ENCODE measurements at places on chromosomes 1 and 21. TPM values are rescaled to one million over a fixed set of nuclear protein-coding genes. Genes with fewer than 3 reads are reported as not detected.
A peak's percentile ranks its signal among the peaks of the same experiment; 100 is the strongest.

Gene FMN2
- polyA plus RNA-seq: not detected

Gene ADSS2
- polyA plus RNA-seq: 19.3 TPM

Gene CFAP74
- 0.01 TPM for polyA plus RNA-seq

Gene GUCA2A
- not detected for polyA plus RNA-seq

DNA sequence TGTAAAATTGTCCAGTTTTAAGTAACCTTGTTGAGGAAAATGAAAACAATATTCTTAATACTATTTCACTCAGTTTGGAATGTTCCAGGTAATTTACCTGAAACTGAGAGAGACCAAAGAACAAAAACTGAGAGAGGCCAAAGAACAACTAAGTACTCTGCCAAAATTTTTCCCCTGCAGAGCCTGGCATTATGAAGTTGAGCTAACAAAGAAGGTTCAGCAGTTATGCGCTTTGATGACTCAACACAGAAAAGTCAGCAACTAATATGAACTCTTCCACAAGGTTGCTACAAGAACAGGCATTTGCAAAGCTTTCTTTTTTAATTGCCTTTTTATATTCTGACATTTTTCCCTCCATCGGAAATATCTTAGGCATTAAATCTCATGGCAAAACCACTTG lies 270.9 kb downstream of the CHRM3 start:
- DNase-seq: no peak

DNA sequence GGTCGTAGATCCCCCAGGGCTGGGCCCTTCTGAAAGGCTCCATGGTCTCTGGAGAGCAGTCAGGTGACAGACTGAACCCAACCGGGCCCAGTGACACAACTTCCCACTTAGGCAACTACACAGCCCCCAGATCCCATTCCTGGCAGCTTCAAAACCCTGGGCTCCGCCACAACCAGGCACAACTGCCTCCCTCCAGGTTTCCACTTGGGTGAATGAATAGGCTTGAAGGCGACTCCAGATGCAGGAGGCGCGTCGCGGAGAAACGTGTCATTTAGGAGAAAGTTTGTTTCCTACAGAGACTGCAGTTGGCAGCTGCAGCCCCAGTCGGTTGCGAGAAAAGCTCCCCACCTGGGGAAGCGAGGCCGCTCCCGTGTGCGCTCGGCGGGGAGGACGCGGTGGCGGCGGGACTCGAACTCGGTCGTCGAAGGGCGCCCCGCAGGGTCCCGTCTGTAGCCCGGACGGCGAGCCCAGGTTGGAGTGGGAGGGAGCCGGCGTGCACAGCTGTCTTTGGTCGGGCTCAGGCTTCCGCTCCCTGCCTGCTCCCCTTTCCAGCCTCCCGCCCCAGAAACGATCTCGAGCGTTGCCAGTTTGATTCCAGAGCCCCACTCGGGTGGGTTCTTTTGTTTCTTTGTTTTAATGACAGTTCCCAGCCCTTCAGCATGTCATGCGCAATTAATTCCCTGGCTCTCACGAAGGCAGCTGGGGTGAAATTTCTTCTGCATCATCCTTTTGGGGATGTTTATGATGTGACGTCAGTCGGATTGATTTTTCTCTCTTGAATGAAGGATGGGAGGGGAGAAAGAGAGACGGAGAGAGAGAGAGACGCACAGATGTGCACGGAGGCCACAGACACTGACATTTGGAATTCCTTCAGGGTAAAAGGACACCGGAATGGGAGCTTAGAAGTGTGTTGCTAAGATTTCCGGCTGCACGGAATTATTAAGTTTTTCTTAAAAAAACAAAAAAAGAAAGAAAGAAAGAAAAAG lies 862 bp upstream of the SGIP1 start:
- peak; percentile 25 for DNase-seq

DNA sequence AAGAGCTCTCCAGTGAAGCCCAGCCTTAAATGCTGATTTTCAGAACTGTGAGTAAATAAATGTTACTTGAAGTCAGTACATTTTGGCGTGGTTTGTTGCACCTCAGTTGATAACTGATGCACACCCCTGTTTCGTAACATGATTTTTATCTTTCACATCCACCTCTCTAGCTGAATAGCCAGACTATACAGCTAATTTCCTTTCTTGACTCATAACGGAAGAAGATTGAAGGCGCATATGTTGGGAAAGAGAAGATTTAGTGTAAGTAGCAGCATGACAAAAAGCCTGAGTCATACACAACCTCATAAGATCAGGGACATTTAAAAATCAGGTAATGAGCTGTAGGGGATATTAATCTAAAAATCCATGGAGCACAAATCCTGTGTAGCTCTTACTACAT lies 716.2 kb upstream of the ZP4 start:
- peak; percentile 77 for DNase-seq

- no peak for DNase-seq
Observed at GRCh38 chr1:50352428-50352827, 70.8 kb downstream of the DMRTA2 start.

DNA sequence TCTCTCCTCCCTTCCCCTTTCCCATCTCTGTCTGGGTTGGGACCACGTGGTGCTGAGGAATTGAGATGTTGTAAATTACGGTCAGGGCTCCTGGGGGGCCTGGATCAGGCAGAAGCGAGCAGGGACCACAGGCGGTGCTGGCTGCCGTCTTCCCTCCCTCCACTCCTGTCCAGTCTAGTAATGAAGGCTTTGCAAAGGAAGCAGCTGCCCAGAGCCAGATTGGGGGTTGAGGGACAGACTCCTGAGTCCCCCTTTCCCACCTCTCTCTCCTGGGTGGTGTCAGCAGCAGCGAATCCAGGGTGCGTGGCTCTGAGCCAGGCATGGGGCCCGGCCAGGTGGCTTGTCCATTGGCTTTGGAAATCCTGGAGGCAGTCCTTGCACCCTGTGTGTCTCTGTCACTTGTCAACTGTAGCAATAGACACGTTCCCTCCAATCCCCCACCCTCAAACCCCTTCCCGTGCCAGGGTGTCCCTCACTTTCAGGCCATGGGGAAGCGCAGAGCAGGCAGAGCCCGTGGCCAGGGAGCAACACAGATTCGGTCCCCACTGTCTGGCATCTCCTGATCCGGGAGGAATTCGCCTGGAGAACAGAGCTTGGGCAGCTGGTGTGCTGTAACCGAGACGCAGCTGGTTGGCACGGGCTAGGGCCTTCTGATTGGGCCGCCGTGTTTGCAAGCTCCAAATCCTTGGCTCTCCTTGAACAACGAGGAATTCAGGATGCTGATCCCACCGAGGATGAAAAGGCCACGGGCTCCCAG lies 64.8 kb upstream of the WNT4 start:
- no peak for DNase-seq

DNA sequence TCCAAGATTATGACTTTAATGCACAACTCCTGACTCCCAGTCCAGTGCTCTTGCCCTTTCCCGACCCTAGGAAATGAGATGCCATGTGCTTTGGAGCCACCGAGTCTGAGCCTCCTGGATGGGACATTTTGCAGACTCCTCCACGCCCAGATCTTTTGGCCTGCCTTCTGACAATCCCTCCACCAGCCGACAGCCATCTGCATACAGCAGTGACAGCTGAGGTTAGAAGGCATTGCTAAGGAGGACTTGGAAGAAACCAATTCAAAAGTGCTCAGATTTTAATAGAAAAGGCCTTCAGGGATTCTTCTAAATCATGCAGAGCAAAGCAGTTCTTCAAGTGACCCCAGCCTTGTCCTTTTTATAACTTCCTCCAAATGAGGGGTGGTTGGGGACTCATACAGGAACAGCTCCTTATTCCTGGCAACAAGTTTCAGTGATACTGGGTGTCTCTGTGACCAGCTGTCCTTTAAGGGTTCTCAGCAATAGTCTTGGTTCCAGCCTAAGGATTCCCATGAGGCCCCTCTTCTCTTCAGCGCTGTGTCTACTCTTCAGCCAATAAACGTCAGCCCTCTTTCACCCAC lies 369.3 kb downstream of the PBX1 start:
- no peak for DNase-seq

DNA sequence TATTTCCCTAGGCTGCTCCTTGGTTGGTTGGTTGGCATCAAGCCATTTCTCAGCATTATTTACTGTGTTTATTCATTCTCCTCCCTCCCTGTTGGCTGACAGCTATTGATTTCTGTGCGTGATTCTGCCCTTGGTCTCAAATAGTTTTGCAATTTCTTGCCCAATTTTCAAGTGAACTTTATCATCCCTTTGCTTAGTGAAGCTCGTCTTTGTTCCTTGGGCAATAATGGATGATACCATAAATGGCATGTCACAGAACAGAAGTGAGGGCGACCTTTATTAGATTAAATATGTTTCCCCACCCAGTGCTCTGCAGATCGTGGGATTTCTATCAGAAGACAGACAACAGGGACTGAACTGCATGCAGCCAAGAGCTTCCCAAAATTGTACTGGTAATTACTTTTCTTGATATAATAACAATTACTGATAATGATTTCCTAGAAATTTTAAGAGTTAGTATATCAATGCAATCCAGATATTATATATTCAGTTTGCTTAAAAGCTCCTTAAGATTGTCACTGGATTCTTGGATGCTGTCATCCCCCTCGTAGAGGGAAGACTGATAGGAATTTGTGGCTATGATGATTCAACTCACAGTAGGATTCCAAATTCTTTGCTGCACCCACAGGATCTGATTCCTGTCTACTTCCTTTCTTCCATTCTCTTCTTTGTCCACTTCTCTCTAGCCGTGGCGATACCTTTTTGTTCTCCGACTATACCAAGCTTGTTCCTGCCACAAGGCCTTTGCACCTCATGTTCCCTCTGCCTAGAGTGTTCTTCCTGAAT lies 122.1 kb upstream of the KAZN start:
- DNase-seq: no peak

GRCh38 chr1:81797701-81798100 lies 3.0 kb upstream of the ADGRL2 start:
- no peak for DNase-seq

DNA sequence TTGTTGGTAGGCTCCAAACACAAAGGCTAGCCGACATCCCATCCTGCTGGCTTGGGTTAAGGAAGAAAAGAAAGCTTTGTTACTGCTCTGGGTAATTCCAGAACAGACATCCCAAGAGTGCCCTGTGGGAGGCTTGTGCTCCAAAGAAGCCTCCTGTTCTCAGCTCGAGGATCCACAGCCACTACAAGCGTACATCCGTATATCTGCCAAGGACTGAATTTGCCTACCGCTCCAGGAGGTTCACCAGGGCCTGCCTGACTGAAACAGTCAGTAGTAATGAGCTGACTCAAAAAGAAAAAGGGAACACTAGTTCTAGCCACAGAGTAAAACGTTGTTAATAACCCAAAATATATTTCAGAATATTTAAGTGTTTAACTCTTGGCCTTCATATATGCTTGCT lies 24.8 kb upstream of the MUTYH start:
- DNase-seq: no peak
